ENCODE measurements at places on chromosomes 1 and 21.

DNA sequence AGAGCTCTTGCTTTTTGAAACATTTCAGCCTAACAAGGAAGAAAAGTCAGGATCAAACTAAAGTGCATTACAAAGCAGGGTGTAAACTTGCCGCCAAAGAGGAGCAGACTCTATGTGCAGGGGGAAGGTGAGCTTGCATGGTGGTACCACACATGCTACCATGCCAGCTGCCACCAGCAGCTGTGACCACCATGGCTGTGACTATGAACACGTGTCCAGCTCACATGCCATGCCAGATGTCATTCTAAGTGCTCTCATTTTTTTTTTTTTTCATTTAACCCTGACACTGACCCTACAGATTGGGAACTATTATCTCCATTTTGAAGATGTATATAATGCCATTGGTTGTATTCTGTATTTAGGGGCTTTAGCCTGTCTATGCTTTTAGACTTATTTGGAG, 79.0 kb downstream of the PCP4 start:
- DNase-seq: no peak

- DNase-seq: no peak
These were observed 54.0 kb downstream of the PIK3CD start for GRCh38 chr1:9705337-9706093.

DNA sequence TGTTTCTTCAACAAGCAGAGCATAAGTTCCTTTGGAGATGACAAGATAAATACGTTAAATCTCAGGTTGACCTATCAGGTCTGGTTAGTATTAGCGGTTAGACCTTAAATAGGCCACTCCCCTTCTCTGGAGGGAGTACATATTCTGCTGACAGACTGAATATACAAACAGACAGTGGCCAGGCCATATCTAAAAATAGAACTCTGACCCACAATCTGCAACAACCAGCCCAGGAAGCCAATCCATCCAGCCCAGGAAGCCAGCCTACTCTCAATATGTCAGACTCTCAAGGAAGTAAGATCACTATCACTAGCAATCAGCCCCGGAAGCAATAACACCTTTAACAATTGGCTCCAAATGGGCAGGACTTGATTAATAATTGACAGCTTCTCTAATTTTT, 6.7 kb downstream of the IL20 start:
- no peak for DNase-seq

- DNase-seq: no peak
These were observed 5.2 kb downstream of the TTC22 start for GRCh38 chr1:54795841-54796468.

GRCh38 chr1:106366627-106367319, 689.7 kb upstream of the PRMT6 start:
- no peak for DNase-seq

GRCh38 chr21:35829067-35829466, 231.3 kb downstream of the SETD4 start:
- no peak for DNase-seq
